ENCODE measurements at places on chromosomes 13 and 19.

GRCh38 chr13:49898792-49899191, 37.3 kb downstream of the SPRYD7 start:
- DNase-seq, result no peak

DNA sequence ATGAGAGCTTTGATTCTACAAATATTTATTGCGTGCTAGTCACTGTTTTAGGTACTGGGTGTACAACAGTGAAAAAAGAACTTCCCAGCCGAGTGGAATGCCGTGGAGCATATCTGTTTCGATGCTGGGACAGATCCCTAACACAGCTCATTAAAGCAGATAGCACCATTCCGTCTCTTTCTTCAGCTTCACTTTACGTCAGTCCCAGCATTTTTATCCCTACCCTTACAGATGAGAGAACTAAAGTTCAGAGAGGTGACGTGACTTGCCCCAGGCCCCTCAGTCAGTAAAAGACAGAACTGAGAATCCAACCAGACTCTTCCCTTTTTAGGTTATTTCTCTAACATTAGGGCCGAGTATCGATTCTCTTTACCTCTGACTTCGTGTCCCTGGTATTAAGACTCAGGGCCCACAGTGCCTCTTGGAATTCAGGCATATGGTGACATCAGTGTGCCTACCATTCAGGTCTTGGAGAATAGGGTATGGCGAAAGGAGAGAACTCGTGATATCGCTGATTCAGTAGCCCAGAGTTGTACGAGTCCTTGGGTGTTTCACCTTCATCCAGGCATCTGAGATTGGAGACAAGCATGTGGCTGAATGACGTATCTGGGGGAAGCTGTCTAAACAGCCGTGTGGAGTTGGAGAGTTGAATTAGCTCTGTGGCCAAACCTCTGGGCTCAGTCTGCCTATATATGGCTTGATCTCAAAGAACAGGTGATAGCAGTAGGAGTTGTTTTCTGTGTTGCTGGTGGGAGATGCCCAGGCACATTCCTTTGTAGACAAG, 27.1 kb downstream of the ACTN4 start:
- DNase-seq, result no peak

DNA sequence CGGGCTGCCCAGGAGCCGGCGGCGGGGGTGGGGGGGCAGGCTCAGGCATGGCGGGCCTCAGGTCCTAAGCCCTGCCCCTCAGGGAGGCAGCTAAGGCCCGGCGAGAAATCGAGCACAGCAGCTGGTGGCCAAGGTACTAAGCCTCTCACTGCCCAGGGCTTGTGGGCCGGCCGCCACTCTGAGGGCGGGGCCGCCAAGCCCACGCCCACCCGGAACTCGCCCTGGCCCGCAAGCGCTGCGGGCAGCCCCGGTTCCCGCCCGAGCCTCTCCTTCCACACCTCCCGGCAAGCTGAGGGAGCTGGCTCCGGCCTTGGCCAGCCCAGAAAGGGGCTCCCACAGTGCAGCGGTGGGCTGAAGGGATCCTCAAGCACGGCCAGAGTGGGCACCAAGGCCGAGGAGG, 33.1 kb downstream of the PCDH8 start:
- no peak for DNase-seq

DNA sequence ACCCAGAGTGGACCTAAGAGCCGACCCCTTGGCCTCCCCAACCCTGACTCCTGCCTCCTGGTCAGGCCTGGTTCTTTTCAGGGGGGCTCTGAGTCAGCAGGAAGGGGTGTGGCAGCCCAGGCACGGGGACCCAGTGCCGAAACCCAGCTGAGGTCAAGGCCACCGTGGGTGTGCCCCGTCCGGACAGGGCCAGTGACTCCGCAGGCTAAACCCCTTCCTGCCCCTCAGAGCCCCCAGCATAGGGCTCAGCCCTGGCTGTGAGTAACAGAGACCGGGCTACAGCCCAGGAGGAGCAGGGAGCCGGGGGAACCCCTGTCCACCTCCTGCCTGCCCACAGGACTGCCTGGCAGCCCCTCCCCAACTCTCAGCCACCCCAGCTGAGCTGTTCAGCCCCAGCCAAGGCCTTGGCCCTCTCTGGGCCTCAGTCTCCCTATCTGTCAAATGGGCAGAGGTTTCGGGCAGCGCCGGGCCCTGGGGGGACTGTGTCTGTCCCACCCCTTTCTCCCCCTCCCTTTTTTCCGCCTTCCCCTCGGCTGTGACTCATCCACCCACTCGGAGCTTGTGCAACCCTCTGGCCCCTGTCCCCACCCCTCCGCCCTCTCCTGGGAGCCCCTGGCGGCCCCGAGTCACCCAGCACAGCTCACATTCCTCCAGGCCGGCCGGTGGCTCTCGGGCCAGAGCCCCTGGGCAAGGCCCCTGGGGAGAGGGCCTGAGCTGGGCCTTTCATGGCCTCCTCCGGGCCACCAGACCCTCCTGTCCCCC, 8.6 kb downstream of the ZBTB7A start:
- DNase-seq, result no peak

GRCh38 chr13:28866932-28867331, 46.8 kb downstream of the MTUS2 start:
- no peak for DNase-seq

DNA sequence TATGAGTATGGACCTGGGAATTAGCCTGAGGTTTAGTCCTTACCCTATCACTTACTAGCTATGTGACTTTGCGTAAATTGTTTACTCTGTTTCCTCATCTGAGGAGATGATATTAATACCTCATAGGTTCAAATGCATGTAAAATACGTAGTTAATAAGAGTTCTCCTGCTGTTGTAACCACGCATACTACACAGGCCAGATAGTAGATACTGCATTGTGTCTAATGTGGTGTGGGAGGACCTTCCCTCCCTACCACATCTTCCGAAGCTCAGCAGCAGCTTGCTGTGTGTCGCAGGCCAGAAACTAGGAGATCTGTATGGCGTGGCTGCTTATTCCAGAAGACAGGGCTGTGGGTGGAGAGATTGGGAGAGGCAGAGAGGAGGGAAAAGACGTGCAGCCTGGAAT, 23.0 kb downstream of the GTF2F2 start:
- DNase-seq, result no peak

DNA sequence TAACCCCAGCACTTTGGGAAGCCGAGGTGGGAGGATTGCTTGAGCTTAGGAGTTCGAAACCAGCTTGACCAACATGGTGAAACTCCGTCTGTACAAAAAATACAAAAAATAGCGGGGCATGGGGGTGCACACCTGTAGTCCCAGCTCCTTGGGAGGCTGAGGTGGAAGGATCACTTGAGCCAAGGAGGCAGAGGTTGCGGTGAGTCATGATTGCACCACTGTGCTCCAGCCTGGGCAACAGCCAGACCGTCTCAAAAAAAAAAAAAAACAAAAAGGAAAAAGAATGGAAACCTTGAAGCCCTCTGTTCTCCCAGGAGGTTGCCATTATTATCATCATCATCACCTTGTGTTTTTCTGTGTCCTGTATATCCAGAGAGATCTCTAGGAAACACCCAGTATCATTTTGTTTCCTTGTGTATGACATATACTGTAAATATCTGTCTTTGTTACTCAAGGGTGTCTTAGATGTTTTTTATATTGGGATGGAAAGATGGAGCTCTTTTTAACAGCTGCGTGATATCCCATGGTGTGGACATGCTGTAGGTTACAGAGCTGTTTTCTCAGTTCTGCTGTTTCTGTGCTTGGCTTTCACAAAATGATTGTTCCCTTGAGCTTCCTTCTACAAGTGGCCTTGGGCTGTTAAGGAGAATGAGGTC, 11.8 kb downstream of the CHAF1A start:
- DNase-seq, result no peak

Measured in KG1 (cell line).